ENCODE measurements at places on chromosomes 6 and 20. TPM values are rescaled to one million over a fixed set of nuclear protein-coding genes. Genes with fewer than 3 reads are reported as not detected.

Gene GNAS-AS1
- not detected for total RNA-seq

DNA sequence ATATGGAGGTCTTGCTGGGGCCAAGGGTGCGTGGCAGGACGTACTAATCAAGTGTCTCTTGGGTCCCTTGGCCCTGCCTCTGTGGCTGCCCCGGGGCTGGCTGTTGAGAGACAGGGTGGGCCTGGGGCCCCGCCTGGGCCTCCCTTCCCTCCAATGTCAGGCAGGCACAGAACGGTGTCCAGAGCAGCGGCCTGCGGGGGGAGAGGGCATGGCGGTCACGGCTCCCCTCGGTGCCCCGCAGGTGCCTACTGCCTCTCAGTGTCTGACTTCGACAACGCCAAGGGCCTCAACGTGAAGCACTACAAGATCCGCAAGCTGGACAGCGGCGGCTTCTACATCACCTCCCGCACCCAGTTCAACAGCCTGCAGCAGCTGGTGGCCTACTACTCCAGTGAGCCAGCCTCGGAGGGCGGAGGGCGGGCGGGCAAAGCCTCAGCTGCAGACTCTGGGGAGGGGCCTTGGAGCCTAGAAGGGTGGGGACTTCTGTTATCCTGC, 50.0 kb downstream of the SRC start:
- DNase-seq, result no peak

Gene TTBK1
- total RNA-seq, result 0.14 TPM

Gene CMTR1
- total RNA-seq, result 24.0 TPM

GRCh38 chr6:116568821-116569755, 2.2 kb upstream of the RWDD1 start:
- no peak for DNase-seq

Gene GNRH2
- 0.43 TPM for total RNA-seq

GRCh38 chr6:5636210-5637030, 370.3 kb downstream of the NRN1 start:
- no peak for DNase-seq

Gene PAX1
- not detected for total RNA-seq

GRCh38 chr6:1389369-1390132, at the start of gene FOXF2:
Gene FOXF2 (plus strand): TSS chr6:1389576. CDS start chr6:1389948, 372 bp downstream.
- no peak for DNase-seq

DNA sequence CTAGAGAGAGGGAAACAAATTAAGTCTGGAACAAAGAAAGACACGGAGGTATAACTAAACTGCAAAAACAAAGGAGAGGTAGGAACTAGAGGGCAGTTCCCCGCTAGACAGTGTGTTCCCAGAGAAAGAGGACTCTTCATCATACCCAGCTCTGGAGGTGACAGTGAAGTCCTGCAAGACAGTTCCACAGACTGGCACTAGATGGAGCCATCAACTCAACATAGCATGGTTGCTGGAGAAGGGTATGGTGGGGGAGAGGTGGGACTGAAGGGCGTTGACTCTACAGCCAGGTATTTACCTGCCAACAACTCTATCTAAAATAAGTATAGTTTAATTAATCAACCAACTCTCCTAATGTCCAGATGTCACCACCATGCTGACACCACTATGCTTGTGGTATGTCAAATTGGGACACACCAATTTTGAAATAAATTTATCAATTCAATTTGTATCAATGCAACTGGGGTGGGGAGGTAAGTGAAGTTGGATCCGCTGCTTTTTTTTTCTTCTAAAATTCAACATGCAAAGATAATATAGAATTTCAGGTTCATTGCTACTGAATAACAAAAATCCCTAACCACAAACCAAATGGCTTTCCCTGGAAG, 9.7 kb downstream of the BACH2 start:
- no peak for DNase-seq

GRCh38 chr20:24771542-24772061, 177.5 kb upstream of the CST7 start:
- DNase-seq, result no peak

Gene HSPA1B
- 106 TPM for total RNA-seq

Gene SIRPB2
- 13.3 TPM for total RNA-seq

DNA sequence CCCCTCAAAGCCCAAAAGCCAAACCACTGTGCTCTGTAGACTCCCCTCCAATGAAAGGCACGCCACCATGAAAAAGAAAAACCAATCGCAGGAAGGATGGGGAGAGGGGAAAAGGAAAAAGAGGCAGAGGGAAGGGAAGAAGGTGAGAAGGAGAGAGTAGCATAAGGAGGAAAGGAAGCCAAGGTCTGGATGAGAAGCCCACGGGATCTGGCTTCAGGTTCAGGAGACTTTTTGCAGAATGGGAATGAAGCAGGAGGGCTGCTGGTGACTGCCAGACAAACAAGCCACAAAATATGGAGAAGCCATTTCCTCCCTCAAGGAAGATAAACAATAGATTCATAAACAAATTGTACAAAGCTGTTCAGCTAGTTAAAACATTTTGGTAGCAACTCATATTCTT, 79.0 kb upstream of the MRPS10 start:
- no peak for DNase-seq

- no peak for DNase-seq
These were observed 376.9 kb downstream of the PHF3 start for GRCh38 chr6:64012351-64013001.

DNA sequence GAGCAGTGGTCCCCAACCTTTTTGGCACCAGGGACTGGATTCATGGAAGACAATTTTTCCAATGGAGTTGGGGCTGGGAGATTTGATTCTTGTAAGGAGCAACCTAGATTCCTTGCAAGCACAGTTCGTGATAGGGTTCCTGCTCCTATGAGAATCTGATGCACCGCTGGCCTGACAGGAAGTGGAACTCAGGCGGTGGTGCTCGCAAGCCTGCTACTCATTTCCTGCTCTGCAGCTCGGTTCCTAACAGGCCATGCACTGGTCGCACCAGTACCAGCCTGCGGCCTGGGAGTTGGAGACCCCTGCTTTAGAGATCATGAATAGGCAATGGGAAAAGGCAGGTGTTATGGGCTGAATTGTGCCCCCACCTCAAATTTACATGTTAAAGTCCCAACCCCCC, 131.2 kb downstream of the PFDN4 start:
- DNase-seq, result no peak

DNA sequence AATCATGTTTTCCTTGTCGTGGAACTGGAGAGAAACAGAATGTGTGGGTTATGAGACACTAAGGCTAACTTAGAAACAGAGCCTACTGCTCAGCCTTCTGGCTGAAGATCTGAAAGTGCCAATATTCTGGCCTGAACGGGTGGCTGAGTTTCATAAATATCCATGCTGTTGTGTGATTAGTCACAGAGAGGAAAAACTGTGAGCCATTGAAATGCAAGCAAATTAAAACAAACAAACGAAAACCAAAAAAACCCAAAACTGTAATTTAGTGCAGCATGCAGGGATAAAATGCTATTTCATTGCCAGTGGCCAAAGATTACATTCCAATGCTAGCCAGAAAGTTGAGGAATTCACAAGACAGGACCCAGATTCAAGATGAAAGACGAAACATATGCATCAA, 315.1 kb downstream of the UBE3D start:
- DNase-seq, result no peak

DNA sequence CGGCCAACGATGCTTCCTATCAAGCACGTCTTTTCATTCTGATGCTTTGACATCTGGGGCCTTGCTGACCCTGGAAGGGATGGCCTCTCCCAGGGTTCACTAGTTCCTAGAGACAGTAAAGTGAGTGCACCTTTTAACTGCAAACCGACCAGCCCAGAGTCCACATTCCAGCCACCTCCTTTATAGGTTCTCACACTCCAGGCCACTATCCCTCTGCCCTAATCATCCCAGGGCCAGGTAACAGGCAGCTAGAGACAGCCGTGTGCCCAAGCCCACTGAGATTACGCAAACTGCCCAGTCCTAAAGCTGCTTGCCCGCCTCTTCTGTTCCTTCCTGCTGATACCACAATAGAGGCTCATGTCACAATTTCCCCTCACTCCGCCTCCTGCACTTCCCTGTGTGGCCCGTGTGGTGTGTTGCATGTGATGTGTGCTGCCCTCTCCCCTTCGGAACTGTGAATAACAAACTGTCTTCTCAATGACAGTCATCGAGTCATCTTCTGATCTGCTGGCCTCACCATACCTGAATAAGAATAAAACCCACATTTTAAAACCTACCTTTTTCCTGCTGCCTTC, 123.7 kb upstream of the EXOC2 start:
- DNase-seq, result no peak

DNA sequence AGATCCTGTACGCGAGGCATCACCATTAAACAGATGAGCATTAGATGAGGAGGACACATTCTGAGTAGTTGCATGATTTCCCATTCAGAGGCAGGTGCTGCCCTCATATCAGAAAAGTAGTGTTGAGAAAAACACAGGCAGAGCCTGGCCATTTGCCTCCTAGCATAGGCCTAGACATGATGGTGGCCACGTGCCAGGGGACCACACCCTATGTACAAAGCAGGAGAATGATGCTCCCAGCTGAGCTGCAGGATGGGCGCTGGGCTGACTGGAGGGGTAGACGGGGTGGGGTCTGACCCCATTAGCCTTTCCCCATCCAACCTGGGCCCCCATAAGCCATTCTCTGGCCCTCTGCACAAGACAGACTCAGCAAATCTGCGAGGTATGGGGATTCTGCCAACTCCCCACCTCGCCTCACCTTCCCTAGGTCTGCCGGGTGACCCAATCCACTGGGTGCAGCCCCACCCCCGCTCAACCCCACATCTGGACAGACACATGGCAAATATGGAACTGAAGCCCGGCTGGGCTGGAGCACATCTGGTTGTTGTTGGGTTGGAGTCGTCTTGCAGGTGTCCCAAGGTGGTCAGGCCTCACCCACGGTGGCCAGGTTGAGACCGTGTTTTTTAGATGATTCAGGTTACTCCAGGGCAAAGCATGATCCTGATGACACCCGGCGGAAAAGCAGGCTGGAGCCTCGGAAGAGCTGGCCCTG, 13.9 kb downstream of the PI16 start:
- DNase-seq, result peak; percentile 87

DNA sequence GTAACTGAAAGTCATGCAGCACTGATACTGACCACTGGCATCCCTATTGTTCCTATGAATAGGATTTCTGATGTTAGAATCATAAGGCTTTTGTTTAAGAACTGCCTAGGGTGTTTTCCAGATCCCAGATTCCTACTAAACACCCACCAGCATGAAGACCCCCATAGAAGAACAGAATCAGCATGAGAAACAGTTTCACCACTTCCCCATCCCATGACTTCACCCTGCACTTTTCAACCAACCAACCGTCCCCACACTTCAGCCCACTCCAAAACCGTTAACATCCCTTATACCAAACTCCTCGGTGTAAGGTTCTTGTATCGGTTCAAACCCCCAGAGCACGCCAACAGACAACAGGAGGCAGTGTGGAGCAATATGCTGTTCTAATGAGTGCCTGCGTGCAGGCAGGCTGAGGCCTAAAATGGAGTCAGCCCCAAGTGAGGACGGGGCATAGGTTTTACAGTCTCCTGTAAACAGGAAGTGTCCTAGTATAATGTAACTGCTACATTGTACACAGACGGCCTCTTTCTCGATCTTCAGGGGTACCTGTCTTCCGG, 11.4 kb upstream of the SSTR4 start:
- DNase-seq, result no peak

- no peak for DNase-seq
These were observed 251.8 kb downstream of the TBC1D7 start for GRCh38 chr6:13076575-13076974.

Gene FRK
- total RNA-seq, result 8.3 TPM

- DNase-seq, result no peak
These were observed 94.9 kb downstream of the RFX6 start for GRCh38 chr6:116971959-116972358.

Gene FYN
- total RNA-seq, result 87.0 TPM

Gene FAM110A
- 4.0 TPM for total RNA-seq

Gene FAM83B
- total RNA-seq, result not detected

DNA sequence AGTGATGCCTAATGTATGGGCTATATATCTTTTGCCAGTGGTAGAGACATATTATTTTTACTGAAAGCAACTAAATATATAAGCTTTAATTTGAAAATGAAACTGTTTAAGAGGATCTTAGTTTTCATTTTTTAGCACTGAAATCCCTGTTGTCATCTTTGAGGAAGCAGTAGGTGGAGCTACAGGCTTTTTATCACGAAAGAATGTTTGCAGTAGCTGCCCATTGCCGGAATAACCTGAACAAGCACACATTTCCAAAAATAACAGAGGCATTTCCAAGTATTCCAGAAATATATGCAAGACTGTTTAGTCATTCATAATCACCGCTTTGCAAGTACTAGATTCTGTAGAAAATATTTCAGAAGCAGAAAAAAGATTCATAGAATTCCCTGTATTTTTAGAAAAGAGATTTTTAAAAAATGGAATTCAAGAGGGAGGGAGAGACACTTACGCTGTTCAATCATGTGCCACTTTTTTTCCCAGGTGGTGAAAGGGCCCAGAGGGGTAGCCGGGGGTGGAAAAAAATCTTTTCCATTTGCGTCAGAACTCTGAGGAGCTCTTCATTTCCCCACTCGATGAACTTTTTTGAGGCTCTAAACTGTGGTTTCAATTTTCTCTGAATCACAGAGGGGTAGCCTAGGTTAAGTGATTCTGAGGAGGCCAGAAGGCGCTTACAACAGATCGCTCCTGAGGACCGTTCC, 142.5 kb upstream of the FERMT1 start:
- DNase-seq, result no peak

DNA sequence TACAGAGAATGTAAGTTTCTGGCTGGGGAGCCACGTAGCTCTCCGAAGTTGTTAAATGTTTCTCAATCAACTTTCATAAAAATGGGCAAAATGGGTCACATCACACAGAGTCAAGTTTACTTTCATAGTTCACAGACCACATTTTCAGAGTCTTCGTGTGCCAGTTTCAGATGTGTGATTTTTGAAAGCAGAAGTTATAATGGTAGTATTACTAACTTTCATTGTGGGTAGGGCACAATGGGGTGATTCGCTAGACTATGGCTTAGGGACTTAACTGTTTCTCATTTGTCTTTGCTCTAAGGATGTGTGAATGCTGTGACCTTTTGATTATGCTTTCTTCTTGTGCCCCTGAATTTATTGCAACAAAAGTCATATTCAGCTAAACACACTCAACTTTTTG, 109.0 kb upstream of the SUPT3H start:
- no peak for DNase-seq

Data from posterior vena cava (tissue), 2 donors.